Aorta (tissue), 5 donors: ENCODE measurements at places on chromosomes 16 and 17. TPM values are rescaled to one million over a fixed set of nuclear protein-coding genes. Genes with fewer than 3 reads are reported as not detected.

The EVPL gene
- polyA plus RNA-seq, result 12.5 TPM

DNA sequence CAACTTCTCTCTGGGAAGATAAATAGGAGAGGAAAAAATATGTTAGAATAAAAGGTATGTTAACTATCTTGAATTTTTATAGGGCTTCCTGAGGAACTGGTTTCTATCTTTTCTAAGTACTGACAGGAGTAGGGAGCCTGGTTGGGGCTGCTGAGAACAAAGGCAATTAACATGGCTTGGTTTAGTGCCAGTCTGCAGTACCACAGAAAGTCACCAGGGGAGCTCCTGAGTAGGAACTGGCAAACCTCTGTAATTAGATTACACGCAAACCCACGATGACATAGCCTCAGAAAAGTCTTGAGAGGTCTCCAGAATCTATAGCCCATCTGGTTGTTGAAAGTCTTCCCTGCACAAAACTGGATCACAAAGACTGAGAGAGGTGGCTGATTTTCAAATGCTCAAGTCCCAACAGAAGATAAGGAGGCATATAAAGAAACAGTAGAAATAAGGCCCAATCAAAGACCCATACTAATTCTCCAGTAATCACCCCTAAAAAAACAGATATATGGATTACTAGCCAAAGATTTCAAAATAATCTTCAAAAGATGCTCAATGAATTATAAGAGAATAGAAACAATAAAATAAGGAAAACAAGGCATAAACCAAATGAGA lies 11.7 kb upstream of the CNTNAP4 start:
- no peak for DNase-seq

The RGS11 gene
- polyA plus RNA-seq, result 5.4 TPM

- no peak for DNase-seq
Measured at GRCh38 chr16:59295993-59296736, 562.0 kb upstream of the GOT2 start.

- DNase-seq, result no peak
Measured at GRCh38 chr17:44965481-44966234, 2.4 kb downstream of the C1QL1 start.

DNA sequence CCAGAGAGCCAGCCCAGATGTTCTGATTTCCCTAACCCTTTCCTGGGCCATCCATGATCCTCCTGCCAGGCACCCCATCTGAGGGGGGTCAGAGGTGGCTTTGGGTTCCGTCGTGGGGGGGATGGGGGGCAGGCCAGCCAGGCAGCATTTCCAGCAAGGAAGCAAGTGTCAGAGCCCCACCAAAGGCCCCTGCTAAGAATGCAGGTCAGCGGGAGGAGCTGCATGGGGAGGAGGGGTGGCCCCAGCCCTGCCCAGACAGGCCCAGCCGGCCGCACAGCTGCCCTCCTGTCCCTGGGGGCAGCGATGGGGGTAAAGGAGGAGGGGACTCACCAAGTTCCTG lies 2.3 kb upstream of the SCRN2 start:
- DNase-seq, result no peak

GRCh38 chr17:73480740-73481139 lies 163.5 kb downstream of the SDK2 start:
- DNase-seq, result no peak
